Lung microvascular endothelial cell (primary cell): ENCODE measurements at places on chromosomes 4 and X.
A peak's percentile ranks its signal among the peaks of the same experiment; 100 is the strongest.

DNA sequence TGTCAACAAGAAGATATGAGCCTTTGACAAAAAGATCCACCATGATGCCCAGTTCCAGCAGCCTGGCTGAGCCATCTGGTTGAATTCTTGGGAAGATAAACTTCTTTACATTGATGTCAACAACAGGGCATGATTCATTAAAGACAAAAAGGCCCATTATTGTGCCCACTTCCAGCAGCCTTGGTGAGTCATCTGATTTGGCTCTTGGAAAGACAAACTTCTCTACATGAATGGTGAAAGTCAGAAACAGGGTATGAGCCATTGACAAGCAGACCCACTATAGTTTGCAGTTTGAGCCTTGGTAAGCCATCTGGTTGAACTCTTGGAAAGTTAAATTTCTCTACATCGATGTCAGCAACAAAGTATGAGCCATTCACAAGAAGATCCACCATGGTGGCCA lies 4.1 kb upstream of the CSF2RA start:
- no peak for DNase-seq

GRCh38 chr4:169315530-169316343 lies 45.0 kb upstream of the SH3RF1 start:
- peak; percentile 17 for DNase-seq

GRCh38 chrX:97704881-97705280 lies 821.2 kb downstream of the RPA4 start:
- DNase-seq, result no peak

DNA sequence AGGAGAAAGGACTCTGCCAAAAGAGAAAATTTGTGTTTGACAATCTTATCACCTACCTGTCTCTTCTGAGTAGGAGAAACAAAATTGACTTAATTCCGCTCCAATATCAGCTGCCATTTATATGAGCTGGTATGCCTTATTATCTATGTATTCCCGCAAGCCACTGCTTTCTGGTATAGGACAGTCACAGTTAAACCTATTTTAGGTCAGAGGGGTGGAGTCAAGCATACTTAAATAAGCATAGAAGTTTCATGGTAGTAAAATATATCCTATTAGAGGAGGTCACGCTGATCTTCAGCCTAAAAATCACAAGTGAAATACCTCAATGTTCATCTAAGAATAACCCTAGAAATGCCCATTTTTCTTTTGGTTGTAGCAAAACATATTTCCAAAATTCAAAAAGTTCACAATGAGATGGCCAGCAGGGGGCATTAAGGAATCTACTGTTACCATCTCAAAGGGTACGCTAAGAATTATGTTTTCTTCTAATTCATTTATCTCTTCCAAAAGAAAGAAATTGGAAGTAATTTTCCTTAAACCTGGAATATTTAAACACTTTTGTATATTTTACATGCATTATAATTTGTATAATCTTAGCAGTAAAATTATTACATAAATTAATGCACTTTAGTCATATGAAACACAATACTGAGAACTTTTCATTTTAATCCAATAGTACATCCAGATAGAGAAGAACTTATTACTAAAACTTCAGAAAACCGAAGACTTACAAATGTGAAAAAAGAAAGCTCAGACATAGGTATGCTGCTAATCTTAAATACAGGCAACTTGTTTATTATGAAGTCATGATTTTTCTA lies 10.5 kb downstream of the PPAT start:
- DNase-seq, result peak; percentile 49

GRCh38 chrX:134969726-134970125 lies 21.1 kb upstream of the SMIM10 start:
- DNase-seq, result no peak

DNA sequence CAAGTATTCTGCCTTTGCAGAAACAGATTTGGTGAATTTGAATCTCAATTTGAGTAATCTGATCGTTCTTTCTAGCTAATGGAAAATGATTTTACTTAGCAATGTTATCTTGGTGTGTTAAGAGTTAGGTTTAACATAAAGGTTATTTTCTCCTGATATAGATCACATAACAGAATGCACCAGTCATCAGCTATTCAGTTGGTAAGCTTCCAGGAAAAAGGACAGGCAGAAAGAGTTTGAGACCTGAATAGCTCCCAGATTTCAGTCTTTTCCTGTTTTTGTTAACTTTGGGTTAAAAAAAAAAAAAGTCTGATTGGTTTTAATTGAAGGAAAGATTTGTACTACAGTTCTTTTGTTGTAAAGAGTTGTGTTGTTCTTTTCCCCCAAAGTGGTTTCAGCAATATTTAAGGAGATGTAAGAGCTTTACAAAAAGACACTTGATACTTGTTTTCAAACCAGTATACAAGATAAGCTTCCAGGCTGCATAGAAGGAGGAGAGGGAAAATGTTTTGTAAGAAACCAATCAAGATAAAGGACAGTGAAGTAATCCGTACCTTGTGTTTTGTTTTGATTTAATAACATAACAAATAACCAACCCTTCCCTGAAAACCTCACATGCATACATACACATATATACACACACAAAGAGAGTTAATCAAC lies 15.3 kb downstream of the PLP1 start:
- DNase-seq, result no peak

- no peak for DNase-seq
Measured at GRCh38 chr4:24515698-24516097, 68.7 kb downstream of the DHX15 start.

DNA sequence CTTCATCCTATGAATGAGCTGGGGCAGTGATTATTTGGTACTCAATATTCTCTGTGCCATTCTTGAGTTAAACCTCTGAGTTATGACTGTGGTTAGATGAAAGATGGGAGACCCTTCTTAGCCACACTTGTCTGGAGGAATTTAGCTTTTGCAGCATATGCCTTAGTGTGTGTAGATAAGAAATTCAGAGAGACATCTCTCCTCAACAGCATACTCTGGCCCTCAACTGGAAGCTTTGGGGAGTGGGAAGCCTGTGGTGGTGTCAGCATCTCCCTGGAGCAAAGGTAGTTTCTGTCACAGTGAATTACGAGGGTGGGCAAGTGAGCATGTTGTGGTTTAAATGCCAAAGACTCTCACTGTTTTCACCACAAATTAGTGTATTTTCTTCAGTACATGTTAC lies 58.7 kb downstream of the UGT2A3 start:
- DNase-seq, result no peak

- no peak for DNase-seq
Measured at GRCh38 chrX:145816601-145817315, 871 bp upstream of the SLITRK2 start.

DNA sequence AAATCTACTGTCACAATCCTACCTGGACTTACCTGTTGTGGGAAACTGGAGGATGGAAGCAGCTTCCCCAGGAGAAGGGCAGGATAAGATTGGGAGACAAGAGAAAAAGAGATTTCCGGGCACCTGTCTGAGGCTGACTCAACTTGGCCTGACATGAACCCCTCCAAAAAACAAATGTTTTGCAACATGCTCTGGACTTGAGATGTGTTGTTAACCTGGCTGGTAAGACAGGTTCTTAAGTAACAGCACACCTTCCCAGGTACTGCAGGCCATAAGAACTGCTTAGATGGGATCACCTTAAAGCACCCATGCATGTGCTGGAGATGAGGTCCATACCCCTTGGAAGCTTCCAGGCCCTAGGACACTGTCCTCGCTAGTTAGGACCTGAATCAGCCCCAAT lies 4.4 kb upstream of the SMIM43 start:
- no peak for DNase-seq

- no peak for DNase-seq
Measured at GRCh38 chr4:37246891-37247290, 2.3 kb downstream of the NWD2 start.

- no peak for DNase-seq
Measured at GRCh38 chr4:21032089-21032645, 331.9 kb downstream of the PACRGL start.

GRCh38 chrX:45479835-45480422 lies 279.3 kb upstream of the DIPK2B start:
- peak; percentile 77 for DNase-seq

DNA sequence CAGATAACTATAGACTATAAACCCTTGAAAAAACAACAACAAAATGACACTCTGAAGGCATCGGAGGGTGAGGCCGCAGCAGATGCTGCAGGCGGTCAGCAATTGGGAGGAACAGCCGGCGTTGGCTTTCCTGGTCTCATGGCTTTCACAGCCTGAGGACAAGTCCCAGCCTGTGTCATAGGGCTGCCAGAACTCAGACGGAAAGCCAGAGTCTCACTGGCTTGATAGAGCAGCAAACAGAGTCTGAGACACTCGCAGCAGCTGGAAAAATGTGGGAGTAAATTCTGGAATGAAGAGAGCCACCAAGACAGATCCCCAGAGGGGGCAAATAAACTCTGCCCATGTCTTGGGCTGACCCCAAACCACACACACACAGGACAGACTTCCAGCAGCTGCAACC lies 86.3 kb downstream of the PPP2R2C start:
- DNase-seq, result no peak

- peak; percentile 26 for DNase-seq
Measured at GRCh38 chr4:173171098-173171497, 2.5 kb downstream of the GALNT7 start.

- no peak for DNase-seq
Measured at GRCh38 chr4:43148481-43148880, 256.0 kb downstream of the GRXCR1 start.

- no peak for DNase-seq
Measured at GRCh38 chrX:153944140-153944799, at the start of gene RENBP. TSS of gene RENBP (minus strand) at chrX:153944643. CDS start at chrX:153944610, 33 bp downstream.
